HL-60 (cell line): ENCODE measurements at places on chromosomes 12 and 14.

- no peak for DNase-seq
These were observed 301.2 kb downstream of the DIO2 start for GRCh38 chr14:79910086-79910485.

DNA sequence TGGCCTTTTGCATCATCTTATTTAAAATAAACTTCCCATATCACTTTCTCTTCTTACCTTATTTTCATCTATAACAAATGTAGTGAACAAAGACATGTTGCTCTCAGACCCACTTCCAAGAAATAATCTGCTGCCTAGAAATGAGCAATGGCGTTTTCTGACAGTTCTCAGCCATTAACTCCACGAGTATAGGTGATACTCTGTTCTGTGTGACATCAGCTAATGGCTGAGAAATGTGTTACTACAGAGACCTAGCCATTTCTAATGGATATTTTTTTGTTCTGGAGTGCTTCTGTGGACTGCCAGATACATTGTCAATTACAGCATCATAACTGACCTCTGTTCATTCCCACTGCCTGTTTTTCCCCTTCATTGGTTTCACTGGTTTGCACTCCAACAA lies 67.8 kb downstream of the CCDC59 start:
- DNase-seq = no peak

GRCh38 chr12:95633049-95633731 lies 81.9 kb upstream of the USP44 start:
- DNase-seq = peak; percentile 9

GRCh38 chr12:22029491-22029890 lies 16.5 kb upstream of the CMAS start:
- no peak for DNase-seq

- DNase-seq = no peak
These were observed 115.4 kb downstream of the ETV6 start for GRCh38 chr12:11764837-11765236.

DNA sequence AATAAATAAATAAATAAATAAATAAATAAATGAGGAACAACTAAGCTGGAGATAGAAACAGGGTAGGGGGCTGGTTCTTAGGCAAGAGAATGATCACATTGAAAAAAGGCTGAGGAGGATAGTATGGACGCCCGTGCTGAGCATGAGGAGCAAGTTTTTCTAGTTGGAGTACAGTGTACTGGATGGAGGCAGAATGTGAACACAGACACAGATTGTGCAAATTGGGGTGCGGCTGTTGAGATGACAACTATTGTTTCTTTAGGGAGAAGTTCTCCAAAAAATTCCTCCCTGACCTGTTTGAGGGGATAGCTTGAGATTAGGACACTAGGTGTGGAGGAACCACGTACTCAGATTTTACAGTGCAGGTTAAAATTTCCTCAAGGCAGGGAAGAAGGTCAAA lies 979 bp upstream of the BIN2 start:
- no peak for DNase-seq

DNA sequence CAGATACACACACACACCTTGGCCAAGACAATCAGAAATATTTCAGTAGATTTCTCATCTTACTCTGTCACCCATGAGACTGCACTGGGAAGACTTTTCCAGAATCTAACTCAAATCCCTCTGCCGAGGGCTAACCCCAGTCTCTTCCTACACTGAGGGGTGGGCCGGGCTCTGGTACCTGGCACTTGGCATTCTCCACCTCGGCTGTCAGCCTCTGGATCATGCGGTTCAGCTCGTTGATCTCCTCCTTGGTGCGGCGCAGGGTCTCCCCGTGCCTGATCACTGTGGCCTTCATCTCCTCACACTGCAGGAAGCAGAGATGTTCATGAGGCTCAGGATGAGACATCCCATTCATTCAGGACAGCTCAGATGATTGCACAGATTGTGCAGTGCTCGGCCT lies 4.9 kb downstream of the KRT83 start:
- no peak for DNase-seq

DNA sequence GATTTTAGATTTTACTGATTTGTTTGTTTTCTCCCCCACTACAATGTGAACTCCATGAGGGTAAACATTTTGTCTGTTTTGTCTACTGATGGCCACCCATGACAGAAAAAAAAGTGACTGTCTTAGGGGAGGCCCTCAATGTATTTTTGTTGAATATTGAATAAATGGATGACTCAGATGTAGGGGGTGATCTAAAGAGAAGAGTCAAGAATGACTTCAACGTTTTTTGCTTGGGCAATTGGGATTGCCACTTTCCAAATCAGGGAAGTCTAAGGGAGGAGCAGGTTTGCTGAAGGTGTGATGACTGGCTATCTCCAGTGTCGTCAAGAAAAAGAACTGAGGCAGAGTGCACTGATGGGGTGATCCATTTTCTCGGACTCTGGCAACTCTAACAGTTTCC lies 10.7 kb upstream of the PHC1 start:
- no peak for DNase-seq
